ENCODE measurements at places on chromosomes 6 and 20. TPM values are rescaled to one million over a fixed set of nuclear protein-coding genes. Genes with fewer than 3 reads are reported as not detected.

DNA sequence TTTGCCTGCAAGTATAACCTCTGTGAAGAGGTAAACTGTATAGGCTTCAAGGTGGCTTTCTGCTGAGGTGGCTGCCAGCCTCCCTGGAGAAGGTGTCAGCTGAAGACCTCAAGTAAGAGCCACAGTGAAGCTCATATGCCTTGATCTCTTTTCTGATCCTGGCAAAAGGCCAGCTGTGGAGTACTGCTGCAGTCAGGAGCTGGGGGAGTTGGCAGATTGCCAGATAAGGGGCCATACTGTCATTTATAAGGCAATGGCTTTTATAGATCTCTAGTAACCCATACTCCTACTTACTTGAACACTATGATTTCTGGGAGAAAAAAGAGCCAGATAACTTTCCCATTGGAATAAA is 8.8 kb upstream of the CEP85L start:
- no peaks in the 10 kb centered on the region for H3K36me3 ChIP-seq
- no peak overlapping the region for H3K27ac ChIP-seq
- no peaks in the 10 kb centered on the region for H3K27me3 ChIP-seq
- H3K4me1 ChIP-seq, result no peaks in the 10 kb centered on the region
- H3K4me3 ChIP-seq, result no peak overlapping the region

DNA sequence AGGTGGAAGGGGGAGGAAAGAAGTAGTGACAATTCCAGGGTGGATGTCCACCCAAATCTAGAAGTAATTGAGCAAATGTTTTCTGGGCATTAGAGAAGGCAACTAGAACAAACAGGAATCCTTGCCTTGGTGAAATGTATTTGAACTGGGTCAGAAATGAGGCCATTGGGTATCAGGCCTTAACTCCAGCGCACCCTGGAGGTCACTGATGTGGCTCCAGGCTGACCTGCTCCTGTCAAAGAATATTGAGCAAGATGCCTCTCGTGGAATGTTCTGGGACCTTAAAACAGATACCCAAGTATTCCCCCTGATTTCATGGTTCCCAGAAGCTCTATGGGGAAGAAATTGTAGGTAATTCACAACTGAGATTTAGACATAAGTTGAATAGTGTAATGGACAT is 6.9 kb downstream of the HLA-DPB1 start:
- H3K27ac ChIP-seq, result no peak overlapping the region
- H3K4me3 ChIP-seq, result no peak overlapping the region
- DNase-seq, result no peak
- H3K36me3 ChIP-seq, result no peaks in the 10 kb centered on the region

GRCh38 chr20:59819496-59820203 is 113.8 kb downstream of the SYCP2 start:
- H3K4me1 ChIP-seq, result no peaks in the 10 kb centered on the region
- no peaks in the 10 kb centered on the region for H3K36me3 ChIP-seq
- no peaks in the 10 kb centered on the region for H3K27me3 ChIP-seq

GRCh38 chr6:53956068-53956711 is 155.1 kb upstream of the MLIP start:
- no peaks in the 10 kb centered on the region for H3K27me3 ChIP-seq
- H3K4me1 ChIP-seq, result no peaks in the 10 kb centered on the region
- DNase-seq, result peak; percentile 88
- no peak overlapping the region for H3K27ac ChIP-seq
- no peaks in the 10 kb centered on the region for H3K36me3 ChIP-seq

Gene CCDC170
- total RNA-seq, result 5.4 TPM

Gene ECHDC1
- total RNA-seq, result 44.0 TPM

DNA sequence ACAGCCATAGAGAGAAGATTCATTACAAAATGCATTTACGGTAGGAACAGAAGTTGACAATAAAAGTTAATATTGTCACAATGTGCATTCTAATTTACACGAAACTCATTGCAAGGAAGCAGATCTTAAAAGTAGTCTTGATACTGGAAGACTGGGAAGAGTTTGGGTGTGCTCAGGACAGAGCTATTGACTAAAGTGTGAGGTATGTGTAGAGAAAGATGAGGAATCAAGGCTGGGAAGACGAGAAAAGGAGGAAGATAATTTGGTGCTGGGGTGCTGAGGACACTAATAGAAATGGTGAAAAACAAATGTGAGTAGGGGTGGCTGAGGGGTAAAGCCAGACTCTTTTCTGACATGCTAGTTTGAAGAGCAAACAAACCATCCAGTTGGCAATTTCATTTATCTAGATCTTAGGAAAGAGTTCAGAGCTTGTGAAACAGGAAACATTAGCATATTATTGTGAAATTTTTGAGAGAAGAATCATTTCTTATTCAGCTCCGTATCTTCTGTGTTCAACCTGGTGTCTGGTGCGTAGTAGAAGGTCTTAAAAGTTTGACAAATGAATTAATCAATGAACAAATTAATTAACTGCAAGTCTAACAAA is 72.7 kb downstream of the ELOVL4 start:
- no peaks in the 10 kb centered on the region for H3K4me1 ChIP-seq
- no peak overlapping the region for H3K4me3 ChIP-seq
- no peak overlapping the region for H3K27ac ChIP-seq
- H3K27me3 ChIP-seq, result no peaks in the 10 kb centered on the region

DNA sequence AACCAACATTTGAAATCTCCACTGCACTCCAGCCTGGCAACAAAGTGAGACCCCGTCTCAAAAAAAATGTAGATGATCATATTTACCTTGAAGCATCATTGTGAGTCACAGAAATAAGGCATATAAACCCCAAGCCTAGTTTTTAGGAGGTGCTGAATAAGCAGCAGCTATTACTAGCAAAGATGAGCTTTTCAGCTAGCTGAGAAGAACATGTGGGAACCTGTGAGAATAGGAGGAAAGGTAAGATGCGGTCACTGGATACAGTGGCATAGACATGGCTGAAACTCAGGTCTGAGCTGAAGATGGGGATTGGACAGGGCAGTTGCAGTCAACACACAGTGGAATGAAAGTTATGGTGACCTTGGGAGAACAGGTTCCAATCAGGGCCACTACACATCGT is 284.3 kb upstream of the IRAK1BP1 start:
- H3K36me3 ChIP-seq, result no peaks in the 10 kb centered on the region
- H3K4me3 ChIP-seq, result no peak overlapping the region
- no peaks in the 10 kb centered on the region for H3K27me3 ChIP-seq
- H3K4me1 ChIP-seq, result no peaks in the 10 kb centered on the region
- H3K27ac ChIP-seq, result no peak overlapping the region

- no peaks in the 10 kb centered on the region for H3K27me3 ChIP-seq
- H3K4me3 ChIP-seq, result no peak overlapping the region
- no peak for DNase-seq
- H3K36me3 ChIP-seq, result no peaks in the 10 kb centered on the region
- no peak overlapping the region for H3K27ac ChIP-seq
- H3K4me1 ChIP-seq, result no peaks in the 10 kb centered on the region
These were observed 7.9 kb downstream of the SNX14 start for GRCh38 chr6:85585741-85586140.

Gene LAMP5
- total RNA-seq, result 0.18 TPM

DNA sequence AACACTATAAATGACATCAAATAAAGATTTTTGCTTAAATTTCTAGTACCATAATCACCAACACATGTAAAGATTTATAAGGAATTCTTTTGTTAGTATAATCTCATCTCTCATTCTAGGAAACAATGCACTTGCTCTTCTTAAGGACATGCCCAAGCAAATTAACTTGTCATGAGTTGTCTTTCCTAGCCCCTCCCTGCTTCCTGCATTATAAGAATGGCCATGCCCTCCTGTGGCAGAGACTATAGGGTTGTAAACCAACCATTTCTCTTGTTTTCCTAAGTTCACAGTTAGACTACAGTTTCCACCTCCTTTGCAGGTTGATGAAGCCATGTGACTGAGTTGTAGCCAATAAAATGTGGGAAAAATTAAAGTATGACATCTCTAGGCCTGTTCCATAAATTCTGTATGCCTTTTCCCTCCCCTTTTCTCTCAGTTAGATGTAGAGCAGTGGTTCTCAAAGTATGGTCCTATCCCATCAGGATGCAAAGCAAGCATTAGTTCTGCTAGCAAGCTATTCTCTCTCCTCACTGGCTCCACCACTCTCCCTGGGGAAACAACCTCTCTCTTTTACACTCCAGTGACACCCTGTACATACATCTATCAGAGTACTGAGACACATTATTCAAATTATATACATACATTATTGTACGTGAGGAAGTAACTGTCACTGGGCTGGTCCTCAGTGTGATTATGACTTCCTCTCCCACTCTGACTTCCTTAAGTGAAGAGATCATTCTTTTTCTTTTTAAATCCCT is 295.0 kb downstream of the PKHD1 start:
- H3K27me3 ChIP-seq, result no peaks in the 10 kb centered on the region
- no peaks in the 10 kb centered on the region for H3K4me1 ChIP-seq
- no peaks in the 10 kb centered on the region for H3K36me3 ChIP-seq
- H3K27ac ChIP-seq, result no peak overlapping the region

DNA sequence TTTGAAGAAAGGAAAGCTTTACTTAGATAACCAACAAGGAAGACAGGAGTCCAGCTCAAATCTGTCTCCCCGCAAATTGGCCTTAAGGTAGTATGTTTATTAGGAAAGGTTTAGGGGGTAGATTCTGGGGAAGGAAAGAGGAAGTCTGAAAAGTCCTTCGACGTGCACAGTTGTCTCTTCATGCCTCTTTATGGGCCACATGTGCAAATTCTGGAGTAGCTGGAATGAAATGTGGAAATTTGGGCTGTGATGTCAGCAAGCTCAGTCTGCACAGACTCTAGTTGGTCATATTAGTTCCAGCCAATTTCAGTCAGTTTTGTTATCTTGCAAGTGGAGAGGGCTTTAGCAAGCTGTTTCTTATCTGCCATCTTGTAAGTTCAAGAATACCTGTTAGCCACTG is 50.1 kb downstream of the NUP153 start:
- no peak for DNase-seq
- H3K27ac ChIP-seq, result no peak overlapping the region
- H3K4me3 ChIP-seq, result no peak overlapping the region
- H3K27me3 ChIP-seq, result no peaks in the 10 kb centered on the region
- H3K36me3 ChIP-seq, result peaks cover 2% of the 10 kb centered on the region

Gene GPSM3
- 20.1 TPM for total RNA-seq

Gene B3GAT2
- total RNA-seq, result not detected

Gene CRISP3
- not detected for total RNA-seq

Gene TREML2
- total RNA-seq, result 0.30 TPM

Gene RANBP9
- total RNA-seq, result 64.5 TPM

DNA sequence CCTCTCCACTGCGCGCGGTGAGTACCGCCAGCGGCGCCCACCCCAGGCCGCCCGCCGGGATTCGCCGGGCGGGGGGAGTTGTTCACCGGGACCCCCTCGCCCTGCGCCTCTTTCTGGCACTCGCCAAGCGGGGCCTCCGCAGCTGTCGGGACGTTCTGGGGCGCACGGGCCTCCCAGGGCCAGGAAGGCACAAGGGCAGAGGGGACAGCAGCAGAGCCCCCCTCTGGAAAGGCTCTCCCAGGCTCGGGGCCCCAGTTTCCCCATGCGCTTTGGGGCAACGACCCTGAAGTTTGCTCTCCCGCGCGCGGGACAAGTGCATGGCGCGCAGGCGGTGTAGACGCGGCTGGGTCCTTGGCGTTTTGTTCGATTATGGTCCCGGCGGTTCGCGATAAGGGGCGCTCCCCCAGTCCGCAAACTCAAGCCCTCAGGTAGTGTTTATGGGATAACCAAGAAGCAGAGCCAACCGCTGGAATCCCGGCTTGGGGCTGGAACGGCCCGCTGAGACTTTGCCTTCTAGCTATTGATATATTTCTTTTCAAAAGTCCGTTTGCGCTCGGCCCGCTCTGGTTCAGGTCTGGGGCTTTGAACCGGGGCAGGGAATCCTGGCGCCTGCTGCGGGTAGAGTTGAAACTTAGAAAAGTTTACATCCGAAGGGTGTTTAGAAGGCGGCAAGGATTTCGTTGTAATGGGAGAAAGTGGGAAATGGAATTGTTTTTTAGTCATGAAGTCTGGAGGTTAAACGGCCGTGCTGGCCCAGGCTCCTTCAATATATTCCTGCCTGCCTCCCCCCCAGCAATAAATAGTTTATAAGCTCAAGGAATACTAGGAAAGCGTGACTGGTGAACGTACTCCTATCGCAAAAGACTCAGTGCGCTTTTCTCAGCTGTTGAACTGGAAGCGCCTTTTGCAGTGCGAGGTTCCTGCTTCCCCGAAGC is 595 bp downstream of the EYA2 start:
- H3K27me3 ChIP-seq, result no peaks in the 10 kb centered on the region
- no peaks in the 10 kb centered on the region for H3K36me3 ChIP-seq
- H3K4me1 ChIP-seq, result no peaks in the 10 kb centered on the region

Gene MLN
- total RNA-seq, result not detected

Gene PSORS1C1
- 3.0 TPM for total RNA-seq

Gene CDSN
- not detected for total RNA-seq

DNA sequence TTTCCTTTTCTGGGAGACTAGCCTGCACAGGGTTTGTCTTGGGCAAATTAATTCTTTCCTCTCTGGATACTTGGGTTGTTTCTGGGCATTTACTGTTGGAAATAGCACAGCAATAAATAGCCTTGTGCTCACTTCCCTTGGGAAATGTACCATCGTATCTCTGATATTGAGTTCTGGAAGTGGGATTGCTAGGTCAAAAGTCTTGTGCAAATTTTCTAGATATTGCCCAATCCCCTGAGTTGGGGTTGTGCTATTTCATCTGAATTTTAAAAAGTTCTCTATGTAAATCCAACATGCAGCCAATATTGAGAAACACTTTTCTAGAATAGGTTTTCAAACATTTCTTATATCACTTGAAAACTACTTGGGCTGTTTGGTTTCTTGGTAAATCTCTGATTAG is 64.0 kb upstream of the ELOVL5 start:
- H3K4me3 ChIP-seq, result no peak overlapping the region
- no peak for DNase-seq
- H3K36me3 ChIP-seq, result no peaks in the 10 kb centered on the region
- H3K27me3 ChIP-seq, result no peaks in the 10 kb centered on the region
- no peak overlapping the region for H3K27ac ChIP-seq
- H3K4me1 ChIP-seq, result no peaks in the 10 kb centered on the region

- peaks cover 2% of the 10 kb centered on the region for H3K4me1 ChIP-seq
- H3K27ac ChIP-seq, result no peak overlapping the region
- H3K4me3 ChIP-seq, result no peak overlapping the region
- no peak for DNase-seq
- no peaks in the 10 kb centered on the region for H3K27me3 ChIP-seq
These were observed 360.0 kb downstream of the CD83 start for GRCh38 chr6:14477559-14477958.

GRCh38 chr6:130647246-130647645 is 180.0 kb upstream of the SMLR1 start:
- no peak overlapping the region for H3K4me3 ChIP-seq
- no peaks in the 10 kb centered on the region for H3K27me3 ChIP-seq
- H3K27ac ChIP-seq, result no peak overlapping the region
- DNase-seq, result no peak

- no peaks in the 10 kb centered on the region for H3K36me3 ChIP-seq
- H3K4me3 ChIP-seq, result no peak overlapping the region
- no peaks in the 10 kb centered on the region for H3K4me1 ChIP-seq
- H3K27ac ChIP-seq, result no peak overlapping the region
- DNase-seq, result no peak
These were observed 24.1 kb downstream of the COL20A1 start for GRCh38 chr20:63317061-63317460.

GRCh38 chr20:1334370-1334731 is 5.4 kb upstream of the SDCBP2 start:
- no peak overlapping the region for H3K4me3 ChIP-seq
- H3K36me3 ChIP-seq, result no peaks in the 10 kb centered on the region
- no peak for DNase-seq
- no peaks in the 10 kb centered on the region for H3K27me3 ChIP-seq

Gene WFDC12
- not detected for total RNA-seq

Gene BPIFB2
- not detected for total RNA-seq
